ENCODE measurements at places on chromosomes 4 and X.

DNA sequence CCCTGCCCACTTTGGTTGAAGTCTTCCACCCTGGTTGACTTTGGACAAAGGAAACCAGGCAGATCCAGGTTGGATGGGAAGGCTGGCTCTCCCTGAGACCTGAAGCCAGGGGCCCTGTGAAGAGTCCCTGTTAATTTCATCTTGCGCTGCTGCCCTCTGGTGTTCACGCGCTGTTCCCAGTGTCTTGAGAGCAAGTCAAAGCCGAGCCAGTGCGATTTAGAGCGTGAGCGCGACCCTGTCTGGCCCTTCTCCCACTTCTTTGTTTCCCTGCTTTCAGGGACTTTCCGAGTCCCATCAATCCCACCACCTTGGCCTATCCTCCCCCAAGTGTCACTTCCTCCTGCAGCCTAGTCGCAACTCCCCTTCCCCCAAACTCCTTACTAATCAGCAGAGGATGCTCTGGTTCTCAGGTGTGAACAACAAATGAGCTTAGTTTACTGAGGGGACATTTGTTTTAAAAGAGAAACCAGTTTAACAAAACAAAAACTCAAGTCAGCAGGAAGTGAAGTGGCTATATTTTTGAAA is 25.8 kb upstream of the CHRNA9 start:
- peak; percentile 86 for DNase-seq

DNA sequence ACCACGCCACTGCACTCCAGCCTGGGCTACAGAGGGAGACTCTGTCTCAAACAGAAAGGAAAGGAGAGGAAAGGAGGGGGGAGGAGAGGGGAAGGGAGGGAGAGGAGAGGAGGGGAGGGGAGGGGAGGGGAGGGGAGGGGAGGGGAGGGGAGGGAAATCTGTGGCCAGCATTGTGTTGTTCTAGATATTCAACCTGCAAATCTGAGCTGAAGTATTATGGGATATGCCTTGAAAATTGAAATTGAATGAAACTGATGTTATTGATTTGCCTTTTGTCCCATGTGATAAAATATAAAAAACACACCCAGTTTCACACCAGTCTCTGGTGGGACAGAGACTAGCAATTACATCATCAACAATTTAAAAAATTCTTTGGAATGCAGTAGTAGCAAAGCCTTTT is 1.5 kb downstream of the SMIM31 start:
- no peak for DNase-seq

GRCh38 chr4:117093571-117093970 is 8.2 kb upstream of the TRAM1L1 start:
- no peak for DNase-seq

GRCh38 chrX:42755815-42756214 is 22.1 kb downstream of the PPP1R2C start:
- DNase-seq: no peak

DNA sequence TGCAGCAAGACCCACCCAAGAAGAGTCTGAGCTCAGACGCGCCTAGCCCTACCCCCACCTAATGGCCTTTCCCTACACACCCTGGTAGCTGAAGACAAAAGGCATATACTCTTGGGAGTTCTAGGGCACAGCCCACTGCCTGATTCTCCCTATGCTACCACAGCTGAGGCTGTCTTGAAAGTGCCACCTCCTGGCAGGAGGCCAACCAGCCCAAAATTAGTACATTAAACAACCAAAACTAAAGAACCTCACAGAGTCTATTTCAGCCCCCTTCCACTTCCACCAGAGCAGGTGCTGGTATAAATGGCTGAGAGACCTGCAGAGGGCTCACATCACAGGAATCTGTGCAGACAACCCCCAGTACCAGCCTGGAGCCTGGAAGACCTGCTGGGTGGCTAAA is 119.1 kb downstream of the HMGN5 start:
- DNase-seq: no peak

- no peak for DNase-seq
Observed at GRCh38 chr4:174580597-174580996, 58.3 kb upstream of the HPGD start.

- no peak for DNase-seq
Observed at GRCh38 chr4:146522869-146523205, 1.1 kb upstream of the SLC10A7 start.

DNA sequence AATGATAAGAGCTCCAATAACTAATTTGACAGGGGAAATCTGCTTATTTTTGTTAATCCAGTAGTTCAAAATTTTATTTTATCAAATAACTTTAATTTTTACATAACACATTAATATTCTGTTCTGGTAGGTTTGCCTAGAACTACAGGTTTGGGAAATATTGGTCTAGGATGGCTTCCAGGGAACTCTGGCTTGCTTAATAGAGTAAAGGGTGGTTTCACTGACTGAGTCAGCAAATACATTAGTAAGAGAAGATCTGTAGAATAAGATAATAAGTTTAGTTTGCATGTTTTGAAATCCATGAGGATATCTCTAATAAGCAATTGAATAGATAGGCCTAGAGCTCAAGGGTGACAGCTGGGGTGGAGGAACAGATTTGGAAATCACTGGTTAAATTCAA is 500.7 kb downstream of the ZNF674 start:
- no peak for DNase-seq

- no peak for DNase-seq
Observed at GRCh38 chr4:147206807-147207206, 261.1 kb upstream of the TTC29 start.

- no peak for DNase-seq
Observed at GRCh38 chr4:92387459-92388069, 83.8 kb downstream of the GRID2 start.

DNA sequence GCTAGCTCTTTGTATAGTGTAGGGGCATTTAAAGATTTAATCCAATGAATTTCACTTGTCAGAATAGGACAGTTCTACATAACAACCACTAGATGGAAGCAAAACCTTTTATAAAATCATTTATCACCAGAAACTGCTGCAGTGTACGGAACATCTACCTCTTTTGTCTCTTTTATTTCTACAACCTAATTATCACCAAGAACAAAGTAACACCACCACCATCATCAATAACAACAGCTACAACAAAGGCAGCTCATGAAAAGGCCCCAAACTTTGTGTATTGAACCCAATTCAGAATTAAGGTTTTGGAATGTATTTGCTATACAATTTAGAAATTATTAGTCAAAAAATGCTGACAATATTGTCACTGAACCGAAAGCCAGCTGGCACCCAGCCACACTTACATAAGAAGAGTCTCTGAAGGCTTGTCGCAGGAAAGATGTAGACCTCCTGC is 260.9 kb upstream of the RPS6KA3 start:
- peak; percentile 45 for DNase-seq

DNA sequence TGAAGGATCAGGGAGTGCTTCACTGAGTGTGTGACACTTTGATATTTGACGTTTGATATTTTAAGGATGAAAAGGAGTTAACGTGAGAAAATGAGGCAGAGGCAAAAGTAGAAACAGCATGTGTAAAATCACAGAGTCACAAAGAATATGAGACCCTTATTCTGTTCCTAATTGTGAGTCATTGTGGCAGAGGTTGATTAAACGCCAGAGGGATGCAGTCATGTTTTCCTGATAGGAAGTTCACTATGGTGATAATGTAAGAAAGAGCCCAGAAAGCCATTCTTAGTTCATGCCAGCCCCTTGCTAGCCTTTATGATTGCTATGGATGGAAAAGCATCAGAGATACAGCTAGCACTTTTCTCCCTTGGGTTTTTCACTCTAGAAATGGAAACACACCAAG is 33.5 kb upstream of the IGSF1 start:
- DNase-seq: no peak

- no peak for DNase-seq
Observed at GRCh38 chr4:182065255-182065654, 177.9 kb upstream of the TENM3 start.

GRCh38 chrX:113933931-113934330 is 650.0 kb upstream of the HTR2C start:
- no peak for DNase-seq

DNA sequence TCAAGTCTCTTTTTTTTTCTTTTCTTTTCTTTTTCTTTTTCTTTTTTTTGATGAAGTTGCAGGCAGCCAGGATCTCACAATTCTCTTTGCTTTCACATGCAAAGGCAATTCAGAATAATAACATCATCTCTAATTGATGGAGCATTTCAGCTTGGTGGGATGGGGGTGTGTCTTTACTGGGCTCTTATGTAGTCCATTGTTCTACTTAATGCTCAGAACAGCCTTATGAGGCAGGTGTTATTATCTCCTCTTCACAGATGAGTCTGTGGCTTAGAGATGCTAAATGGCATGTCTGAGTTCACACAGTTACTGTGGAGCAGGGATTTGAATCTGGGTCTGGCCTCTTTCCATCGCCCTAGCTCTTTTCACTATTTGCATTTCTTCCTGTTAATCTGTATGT is 70.2 kb downstream of the TRPC5 start:
- DNase-seq: no peak

- no peak for DNase-seq
Observed at GRCh38 chrX:48983896-48984295, 12.3 kb upstream of the KCND1 start.

DNA sequence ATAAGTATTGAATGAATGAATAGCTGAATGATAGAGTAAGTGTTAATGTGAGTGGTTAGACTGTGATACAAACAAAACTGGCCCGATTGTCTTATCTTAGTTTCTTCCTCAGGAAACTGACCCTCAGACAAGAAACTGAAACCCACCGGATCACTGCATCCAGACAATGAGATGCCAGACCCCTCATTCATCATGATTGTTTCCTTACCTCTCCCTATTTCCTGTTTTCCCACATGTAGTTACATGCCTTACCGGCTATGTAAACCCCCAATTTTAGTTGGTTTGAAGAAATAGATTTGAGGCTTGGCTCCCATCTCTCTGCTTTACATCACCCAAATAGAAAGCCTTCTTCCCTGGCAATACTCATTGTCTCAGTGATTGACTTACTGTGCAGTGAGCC is 218.9 kb upstream of the PPP1R2C start:
- DNase-seq: no peak

GRCh38 chr4:111046811-111047210 is 423.9 kb upstream of the PITX2 start:
- no peak for DNase-seq

- DNase-seq: no peak
Observed at GRCh38 chr4:156021298-156021697, 67.6 kb upstream of the CTSO start.

DNA sequence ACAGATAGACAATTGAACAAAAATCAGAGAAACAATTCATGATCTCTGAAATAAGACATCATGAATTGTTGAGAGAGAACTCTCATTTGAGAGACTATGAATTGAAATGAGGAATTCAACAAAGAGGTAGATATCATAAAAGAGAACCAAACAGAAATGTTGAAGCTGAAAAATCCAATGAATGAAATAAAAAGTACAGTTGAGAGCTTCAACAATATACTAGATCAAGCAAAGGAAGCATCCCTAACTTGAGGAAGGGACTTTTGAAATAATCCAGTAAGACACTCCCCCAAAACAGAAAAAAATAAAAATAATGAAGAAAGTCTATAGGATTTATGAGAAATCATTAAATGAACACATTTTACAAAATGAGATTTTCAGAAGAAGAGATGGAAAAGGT is 310.0 kb upstream of the PCDH10 start:
- no peak for DNase-seq

DNA sequence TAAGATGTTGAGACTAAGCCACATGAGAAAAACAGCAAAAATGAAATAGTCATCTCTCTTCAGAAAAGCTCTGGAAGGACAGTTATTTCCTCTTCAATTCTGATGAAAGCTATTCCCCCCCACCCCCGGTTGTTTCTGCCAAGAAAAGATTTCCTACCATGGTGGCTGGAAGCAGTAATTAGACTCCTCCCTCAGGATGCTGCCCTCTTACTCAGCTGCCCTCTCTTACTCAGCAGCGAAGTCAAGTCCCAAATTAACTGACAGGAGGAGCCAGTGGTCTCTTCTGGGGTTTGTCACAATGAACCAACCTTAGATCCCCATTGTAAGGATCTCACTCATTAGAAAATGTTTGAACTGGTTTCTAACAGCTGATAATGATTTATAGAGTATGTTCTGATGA is 38.0 kb downstream of the GPM6B start:
- no peak for DNase-seq

DNA sequence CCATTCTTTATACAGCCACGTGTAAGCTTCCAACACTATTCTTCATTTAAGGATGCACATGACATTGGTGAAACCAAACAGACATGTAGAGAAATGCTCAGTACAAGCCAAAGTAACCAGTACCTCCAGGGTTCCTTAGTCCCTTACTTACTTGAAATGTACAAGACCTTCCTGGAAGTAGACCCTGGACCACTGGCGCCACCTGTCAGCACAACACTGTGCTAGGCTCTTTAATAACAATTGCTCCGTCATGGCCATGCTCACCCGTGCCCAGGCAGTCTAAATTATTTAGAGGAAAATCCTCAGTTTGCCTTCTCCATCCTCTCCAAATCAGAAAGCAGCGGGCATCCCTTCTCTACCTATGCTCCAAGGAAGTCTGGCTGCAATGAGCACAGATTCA is 52.7 kb downstream of the ADGRA3 start:
- DNase-seq: no peak

- no peak for DNase-seq
Observed at GRCh38 chr4:71006203-71006907, 12.9 kb downstream of the DCK start.

DNA sequence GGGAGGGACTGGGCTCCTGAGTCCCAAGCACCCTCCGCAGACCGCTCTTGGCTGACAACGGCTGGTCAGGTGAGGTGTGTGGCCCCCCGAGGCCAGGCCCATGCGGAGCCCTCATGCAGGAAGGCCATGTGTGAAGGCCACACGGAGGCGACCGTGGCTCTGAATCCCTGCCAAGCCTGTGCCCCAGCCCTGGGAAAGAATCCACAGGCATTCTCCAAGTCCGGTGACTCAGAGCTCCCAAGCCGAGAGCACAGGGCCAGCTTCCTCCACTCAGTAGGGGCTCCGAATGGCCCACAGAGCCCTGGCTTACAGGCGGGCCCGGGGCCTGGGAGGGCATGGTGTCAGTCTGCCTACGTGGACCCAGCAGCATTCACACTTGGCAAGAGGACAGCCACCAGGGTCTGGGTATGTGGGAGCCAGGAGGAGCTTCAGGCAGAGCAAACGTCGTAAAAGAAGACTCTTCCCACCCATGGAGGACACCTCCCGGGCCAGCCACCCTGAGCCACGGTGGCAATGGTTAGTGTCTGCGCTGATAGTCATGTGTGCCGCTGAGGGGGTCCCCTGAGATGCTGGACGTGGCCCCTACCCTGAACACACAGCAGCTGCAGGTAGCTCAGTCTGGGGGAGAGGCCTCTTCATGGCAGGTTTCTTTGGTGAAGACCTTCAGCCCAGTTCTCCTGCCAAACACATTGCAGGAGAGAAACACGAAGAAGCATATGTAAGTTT is 105.7 kb downstream of the PSAPL1 start:
- no peak for DNase-seq

- DNase-seq: no peak
Observed at GRCh38 chr4:101693842-101694398, 96.6 kb upstream of the BANK1 start.

GRCh38 chr4:188110741-188111471 is 1.5 kb upstream of the TRIML2 start:
- DNase-seq: no peak

- no peak for DNase-seq
Observed at GRCh38 chr4:10659251-10659650, 25.3 kb downstream of the CLNK start.
